ENCODE measurements at places on chromosomes 7 and 10.

DNA sequence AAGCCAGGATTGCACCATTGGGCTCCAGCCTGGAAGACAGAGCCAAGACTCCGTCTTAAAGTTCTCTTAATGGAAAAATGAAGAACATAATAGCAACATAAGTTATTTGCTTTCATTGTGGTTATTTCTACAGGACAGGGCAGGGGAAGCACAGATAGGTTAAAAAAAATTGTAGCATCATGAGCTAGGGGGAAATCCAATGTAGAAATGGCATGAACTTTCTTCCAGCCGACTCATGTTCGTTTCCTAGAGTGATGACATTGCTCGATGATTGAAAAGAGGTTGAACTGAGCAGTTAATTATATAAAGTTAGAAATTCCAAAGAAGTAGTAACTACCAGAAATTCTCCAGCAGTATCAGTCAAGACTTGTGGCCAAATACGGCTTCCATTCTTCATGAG lies 64.9 kb downstream of the DAGLB start:
- DNase-seq: no peak

DNA sequence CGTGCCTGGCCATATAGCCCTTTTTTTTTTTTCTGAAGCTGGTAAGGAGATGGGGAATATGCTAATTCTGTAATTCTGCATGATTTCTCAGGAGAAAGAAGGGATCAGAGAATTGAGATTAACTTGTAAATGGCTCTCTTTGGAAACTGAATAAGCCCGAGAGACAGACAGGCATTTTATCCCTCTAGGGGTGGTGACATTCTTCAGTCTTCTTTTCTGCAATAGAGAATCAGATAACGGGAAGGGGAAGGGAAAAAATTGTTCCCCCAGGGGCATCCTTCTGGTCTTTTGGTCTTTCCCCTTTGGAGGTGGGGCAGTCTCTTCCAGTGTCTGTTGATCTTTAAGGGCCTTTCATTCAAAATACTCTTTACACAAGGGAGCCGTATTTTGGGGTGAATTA lies 34.2 kb downstream of the HK1 start:
- DNase-seq: no peak

GRCh38 chr10:109450702-109451101 lies 472.6 kb downstream of the XPNPEP1 start:
- DNase-seq: no peak

GRCh38 chr10:34835908-34836508 lies 20.9 kb upstream of the PARD3 start:
- DNase-seq: no peak

GRCh38 chr10:80168679-80169380 lies 36.3 kb downstream of the PLAC9 start:
- no peak for DNase-seq

GRCh38 chr10:317926-318325 lies 182.7 kb downstream of the ZMYND11 start:
- DNase-seq: no peak

All from naive thymus-derived CD8-positive, alpha-beta T cell (primary cell).